ENCODE measurements at places on chromosomes 7 and 10.
A peak's percentile ranks its signal among the peaks of the same experiment; 100 is the strongest.

GRCh38 chr10:131929122-131929845, 28.5 kb downstream of the PPP2R2D start:
- no peak for DNase-seq

DNA sequence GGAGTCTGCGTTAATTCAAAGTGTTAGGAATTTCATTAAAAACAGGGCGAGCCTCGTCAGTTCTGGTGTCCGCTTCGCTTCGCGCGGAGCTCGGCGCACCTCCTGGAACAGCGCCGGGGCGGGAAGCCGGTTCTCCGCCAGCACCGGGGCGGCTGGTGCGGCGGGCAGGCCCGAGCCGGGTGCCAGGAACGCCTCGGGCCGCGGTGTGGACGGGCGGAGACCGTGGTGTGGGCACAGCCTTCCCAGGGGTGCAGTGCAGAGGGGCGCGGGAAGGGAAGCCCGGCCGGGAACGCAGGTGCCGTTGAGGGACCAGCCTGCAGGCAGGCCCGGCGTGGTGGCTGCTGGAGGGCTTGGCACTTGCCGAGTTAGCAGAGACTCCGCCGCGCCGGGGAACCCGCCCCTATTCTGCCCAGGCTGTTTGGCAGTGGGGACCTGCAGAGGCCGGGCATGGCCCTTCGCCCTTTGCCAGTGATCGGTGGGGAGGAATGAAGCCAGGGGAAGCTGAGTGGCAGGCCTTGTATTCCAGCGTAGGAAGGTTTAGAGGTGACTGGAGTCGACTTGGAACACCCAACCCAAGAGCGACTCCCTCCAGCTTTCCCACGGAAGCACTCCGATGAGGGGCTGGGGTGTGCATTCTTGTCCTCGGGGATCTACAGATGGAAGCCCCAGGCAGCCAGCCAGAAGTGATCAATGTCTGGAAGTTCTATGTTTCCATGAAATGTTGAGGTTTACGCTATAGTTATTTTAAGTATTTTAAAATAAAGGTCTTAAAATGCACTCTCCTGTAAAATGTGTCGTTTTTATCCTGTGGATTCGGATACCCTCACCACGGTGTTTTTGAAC, 945 bp upstream of the RHEB start:
- peak; percentile 18 for DNase-seq

DNA sequence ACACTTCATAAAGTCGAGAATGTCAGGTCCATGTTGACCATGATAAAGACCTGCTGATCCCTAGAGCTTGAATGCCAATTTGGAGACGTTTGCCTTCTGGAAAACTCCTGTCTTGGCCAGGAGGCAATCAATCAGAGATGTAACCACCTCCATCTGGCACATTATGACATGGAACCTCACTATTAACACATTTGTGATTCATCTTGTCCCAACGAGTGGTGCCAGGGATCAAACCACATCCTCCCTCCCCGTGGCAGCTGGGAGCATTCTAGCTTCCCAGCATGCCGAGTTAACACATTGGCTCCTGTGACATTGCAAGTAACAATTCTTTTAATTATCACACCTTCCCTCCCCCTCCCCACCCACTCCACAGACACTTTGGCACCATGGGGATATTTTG, 84.0 kb upstream of the PPP1R17 start:
- no peak for DNase-seq

- DNase-seq = no peak
Observed at GRCh38 chr7:51262796-51263531, 53.6 kb downstream of the COBL start.

DNA sequence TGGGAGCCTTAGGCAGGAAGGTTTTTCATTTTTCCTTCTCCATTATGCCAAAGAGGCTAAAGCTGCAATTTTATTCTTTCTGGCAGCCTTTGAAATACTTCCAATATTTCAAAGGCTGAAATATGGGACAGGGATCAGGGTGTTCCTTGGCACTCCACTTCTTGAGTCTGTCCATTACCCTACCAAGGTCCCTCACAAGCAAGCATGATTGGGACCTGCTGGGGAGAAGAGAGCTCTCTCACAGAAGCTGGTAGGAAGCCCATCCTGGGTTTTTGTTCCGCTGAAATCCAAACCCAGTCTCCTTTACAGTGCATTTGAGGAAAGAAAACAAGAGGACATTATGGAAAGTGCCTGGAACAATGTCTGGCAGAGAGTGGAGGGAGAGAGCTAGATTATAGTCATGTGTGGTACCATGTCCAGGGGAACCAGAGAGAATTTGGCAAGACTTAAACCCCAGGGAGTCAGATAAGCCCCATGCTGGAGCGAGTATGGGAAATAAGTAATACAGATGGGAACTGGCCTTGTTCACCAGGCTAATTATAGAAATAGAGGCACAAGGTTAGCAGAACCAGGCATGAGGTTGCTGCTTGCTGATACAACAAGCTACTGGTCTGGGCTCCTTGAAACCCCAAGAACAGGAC, 104.7 kb downstream of the LSM5 start:
- DNase-seq = no peak
